ENCODE measurements at places on chromosomes 12 and 14.
A peak's percentile ranks its signal among the peaks of the same experiment; 100 is the strongest.

DNA sequence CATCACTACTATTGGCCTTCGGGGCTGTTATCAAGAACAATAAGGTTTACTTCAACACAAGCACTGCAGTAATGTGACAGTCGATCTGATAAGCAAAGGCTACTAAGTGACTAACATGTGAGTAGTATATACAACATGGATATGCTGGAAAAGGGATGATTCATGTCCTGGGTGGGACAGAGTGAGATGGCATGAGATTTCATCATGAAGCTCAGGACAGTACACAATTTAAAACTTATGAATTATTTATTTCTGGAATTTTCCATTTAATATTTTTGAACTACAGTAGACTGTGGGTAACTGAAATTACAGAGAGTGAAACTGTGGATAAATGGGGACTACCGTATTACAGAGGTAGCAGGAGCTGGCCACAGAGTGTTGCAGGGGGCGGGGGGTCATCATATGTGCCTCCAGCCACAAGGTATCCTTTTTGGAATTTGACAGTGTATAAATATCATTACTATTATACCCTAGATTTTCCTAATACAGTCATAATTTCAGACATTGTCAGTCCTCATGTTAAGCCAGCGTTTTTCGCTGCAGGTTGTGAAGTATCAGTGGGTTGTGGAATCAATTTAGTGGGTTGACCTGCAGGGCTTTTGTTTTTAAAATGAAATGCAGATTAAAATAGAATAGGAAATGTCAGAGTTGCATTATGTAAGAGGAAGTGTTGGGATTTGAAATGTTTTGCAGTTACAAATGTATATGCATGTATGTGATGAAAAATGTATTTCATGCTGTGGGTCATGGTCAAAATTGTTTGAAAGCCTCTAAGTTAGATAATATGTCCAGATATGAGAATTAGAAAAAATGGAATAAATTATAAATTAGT, 148.0 kb upstream of the NUDT4 start:
- DNase-seq = no peak

- DNase-seq = no peak
Observed at GRCh38 chr12:52145228-52146088, 46.4 kb downstream of the KRT80 start.

GRCh38 chr12:6370576-6370935, 4.8 kb downstream of the SCNN1A start:
- no peak for DNase-seq

- peak; percentile 5 for DNase-seq
Observed at GRCh38 chr12:128259556-128260070, 7.4 kb upstream of the TMEM132C start.

DNA sequence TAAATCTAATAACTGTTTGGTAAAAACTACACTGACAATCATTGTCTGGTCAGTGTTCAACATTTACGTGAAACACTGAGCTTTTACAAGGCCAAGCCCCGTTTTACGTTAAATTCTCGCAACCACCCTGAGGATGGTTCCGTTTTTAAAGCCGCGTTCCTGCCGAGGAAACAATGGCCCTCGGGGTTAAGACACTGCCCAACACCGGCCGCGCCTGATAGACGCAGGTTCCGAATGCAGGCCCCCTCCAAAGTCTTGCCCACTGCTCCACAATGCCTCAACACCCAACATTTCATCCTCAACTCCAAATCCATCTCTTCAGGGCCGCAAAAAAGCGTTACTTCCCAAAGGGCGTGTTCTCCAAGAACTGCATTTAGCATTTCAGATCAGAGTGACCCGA, 953 bp upstream of the SNRPF start:
- DNase-seq = no peak

DNA sequence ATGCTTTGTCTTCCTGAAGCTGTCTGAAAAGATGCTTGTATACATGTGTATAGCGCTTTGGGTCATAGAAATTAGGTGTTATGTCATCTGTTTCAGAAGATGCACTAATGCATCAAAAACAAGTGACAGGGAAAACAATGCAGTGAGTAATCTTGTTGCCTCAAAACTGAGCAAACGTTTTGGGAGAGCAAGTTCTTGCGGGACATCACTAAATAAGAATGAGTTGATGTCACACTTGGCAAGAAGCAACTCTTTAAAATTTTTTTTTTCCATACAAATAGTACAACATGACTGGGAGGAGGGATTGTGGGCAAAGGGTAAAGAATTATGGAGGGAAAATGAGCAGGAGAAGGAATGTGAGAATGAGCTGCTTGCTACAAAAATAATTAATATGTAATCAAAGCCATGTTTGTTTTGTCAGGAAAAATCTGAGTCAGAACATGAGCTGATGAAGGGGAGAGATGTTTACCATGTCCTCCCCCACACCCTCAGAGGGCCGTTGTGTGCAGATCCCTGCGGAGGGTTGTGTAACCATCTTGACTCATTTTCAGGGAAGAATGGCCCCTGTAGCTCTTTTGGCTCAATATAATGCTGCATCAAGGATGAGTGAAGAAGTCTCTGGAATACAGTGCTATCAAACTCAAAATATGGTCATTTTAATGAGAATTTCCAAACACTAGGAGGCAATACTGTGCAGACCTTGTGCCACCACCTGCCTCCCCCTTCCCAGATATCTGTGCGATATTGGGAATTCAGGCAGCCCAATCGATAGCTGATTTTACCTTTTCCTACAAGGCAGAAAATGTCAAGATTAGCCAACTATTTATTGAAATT, 41.4 kb downstream of the BORCS5 start:
- no peak for DNase-seq

DNA sequence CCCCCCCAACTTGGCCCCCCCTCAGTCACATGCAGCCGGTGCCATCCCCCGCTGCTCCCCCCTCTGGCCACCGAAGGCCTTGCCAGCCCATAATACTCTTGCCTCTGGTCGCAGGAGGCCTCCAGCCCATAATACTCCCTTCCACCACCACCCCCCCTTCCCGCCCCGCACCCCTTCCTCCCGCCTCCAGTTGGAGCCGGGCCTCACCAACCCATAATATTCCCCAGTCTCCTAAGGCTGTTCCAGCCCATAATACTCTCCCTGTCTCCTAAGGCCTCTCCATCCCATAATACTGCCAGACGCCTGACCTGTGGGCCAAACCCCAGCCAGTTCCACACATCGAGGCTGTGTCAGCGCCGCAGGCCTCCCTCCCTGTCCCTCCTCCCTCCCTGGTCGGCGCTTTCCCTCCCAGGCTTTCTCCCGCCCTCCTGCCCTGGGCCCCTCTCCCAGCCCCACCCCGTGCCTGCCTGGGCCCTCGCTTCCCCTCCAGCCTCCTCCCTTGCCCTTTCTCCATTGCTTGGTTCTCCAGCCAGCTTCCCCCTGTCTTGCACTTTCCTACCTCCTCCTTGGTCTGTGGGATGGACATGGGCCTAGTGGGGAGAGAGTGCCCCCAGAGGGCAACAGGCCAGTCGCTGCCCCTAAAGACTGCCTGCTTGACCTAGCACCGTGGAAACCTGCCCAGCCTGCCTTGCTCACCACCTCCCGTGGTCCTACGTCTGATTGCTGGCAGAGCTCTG, 6.8 kb upstream of the CHD4 start:
- DNase-seq = peak; percentile 70

DNA sequence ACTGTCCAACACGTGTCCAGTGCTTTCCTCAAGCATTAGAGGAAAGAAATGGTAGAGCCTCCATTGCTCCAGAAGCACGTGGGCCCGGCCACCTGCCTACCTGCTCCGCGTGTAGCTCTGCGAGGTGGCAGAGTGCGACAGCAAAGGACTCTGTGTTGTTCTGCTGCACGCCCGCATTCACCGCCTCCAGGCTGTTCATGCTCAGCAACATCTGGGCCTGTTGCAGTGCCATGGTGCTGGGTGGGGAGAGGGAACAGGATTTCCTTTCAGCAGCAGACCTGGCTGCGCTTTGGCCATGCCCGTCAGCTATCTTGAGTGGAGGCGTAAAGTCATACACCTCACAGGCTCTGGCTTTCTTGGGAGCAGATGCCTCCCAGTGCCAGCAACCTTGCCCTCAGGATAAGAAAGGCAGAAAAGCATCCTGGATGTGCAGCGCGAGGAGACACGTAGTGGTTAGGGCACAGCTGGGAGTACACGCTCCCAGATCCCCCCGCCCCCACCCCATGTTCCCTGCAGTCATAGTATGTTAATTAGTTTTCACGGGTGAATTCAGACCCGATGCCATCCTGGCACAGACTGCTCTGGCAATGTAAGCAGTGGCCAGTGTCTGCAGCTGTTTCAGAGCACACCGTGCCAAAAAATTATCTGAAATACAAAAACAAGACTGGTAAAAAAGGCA, 25.1 kb downstream of the ANAPC5 start:
- DNase-seq = no peak

DNA sequence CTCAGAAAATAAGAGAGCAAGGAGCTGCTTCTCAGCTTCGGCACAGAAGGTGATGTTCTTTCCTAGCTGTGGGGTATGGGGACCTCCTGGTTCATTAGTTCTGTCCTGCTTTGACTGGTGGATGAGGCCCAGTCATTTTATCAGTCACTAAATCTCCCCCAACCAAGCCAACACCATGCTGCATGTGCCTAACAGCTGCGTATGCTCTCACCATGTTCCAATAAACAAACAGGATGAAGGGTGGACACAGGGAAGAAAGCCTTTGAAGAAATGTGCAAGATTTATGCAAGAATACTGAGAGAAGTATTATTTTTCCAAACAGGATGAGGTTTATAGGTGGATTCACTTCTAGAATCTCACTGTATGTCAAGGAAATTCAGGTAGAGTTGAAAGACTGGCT, 156.2 kb downstream of the TMEM132C start:
- DNase-seq = no peak

DNA sequence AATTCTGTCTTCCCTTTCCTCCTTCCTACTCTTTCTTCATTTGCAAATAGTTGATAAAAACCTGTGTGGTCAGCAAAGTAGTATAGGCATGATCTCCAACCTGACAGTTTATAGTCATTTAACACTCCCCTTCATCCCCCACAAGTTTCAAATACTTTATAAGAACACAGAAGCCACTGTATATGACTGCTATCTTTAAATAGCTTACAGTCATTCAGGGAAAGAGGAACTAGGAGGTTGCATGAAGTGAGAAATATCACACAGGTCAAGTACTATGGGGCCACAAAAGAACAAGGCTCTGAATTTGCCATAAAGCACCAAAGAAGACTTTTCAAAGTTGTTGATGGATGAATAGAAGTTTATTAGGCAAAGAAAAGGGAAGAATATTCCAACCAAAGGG, 431.3 kb downstream of the NPAS3 start:
- no peak for DNase-seq

GRCh38 chr12:119594772-119595445, 1.3 kb downstream of the TMEM233 start:
- no peak for DNase-seq

GRCh38 chr14:33551963-33552362, 398.9 kb downstream of the EGLN3 start:
- DNase-seq = no peak

GRCh38 chr12:92143258-92143657, 2.4 kb downstream of the BTG1 start:
- no peak for DNase-seq

GRCh38 chr12:27236498-27236897, 7.6 kb upstream of the STK38L start:
- no peak for DNase-seq

DNA sequence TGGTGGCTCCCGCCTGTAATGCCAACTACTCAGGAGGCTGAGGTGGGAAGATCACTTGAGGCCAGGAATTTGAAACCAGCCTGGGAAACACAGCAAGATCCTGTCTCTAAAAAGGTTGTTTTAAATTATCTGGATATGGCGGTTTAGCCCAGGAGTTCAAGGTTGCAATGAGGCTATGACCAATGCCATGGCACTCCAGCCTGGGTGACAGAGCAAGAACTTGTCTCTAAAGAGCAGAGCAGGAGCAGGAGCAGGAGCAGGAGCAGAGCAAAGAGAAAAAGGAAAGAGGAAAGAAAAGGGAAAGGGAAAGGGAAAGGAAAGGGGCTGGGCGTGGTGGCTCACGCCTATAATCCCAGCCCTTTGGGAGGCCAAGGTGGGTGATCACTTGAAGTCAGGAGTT, 15.1 kb downstream of the DCP1B start:
- no peak for DNase-seq

DNA sequence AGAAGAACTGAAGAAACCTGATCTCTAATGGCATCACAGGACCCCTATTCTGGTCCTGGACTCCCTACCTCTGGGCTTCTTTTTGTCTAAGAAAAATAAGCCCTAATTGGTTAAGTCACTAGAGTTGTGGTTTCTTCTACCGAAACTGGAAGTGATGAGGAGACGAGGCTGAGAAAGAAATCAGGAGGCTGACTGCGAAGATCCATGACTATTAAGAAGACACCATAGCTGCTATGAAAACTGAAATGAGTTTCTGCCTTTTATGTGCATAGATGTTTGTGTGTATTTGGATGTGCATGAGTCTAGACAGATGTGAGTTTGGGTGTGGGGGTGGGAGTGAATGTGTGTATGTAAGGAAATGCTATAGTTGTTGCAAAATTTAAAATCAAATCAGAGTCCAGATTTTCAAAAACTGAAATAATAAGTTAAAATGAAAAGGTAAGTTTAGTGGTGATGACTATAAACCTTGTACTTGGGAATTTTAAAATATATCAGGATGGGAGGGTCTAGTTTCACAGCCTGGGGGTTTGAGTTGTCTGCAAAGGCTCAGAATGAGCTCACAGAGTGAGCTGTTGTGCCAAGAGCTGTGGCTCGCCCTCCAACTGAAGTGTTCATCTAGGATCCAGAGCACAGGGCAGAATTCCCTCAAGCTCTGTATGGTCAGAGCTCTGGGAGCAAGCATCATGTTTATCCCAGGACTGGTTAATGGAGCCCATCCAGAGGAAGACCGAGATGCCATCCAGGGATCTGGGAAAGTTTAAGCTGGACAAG, 94.9 kb downstream of the VCPKMT start:
- DNase-seq = no peak

DNA sequence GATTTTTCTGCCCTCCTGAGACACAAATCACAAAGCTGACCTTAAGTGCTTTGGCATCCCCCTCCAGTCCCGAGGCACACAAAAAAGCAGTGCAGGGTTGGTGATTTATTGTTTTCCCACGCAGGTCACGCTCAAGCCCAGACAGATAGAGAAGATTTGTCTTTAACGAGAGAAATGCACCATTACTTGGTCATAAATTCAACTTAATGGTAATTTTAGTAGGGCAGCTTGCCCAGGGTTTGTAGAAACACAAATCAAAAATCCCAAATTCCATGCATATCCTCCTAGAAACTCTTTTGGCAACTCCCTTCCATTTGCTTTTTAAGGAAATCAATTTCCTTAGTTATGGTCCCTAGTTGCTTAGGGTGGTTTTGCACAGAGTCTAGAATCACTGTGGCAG, 132.6 kb downstream of the IGF1 start:
- no peak for DNase-seq

- DNase-seq = no peak
Observed at GRCh38 chr14:53715193-53715721, 241.4 kb downstream of the BMP4 start.

DNA sequence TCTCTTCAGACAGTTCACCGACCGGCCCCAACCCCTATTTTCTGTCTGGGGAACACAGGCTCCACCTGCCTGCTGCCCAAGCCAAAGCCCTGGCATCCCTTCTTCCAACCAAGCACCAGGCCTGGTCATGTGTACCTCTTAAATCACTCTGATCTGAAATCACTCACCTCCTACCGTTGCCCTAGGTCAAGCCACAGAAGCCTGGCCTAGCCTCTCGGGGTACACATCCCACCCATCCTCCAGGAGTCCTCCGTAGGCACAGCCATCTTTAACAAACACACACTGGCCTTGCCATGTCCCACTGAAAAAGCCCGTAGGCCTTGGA, 81.8 kb downstream of the IRF2BPL start:
- no peak for DNase-seq

- no peak for DNase-seq
Observed at GRCh38 chr12:98646294-98647090, 1.4 kb downstream of the APAF1 start.

GRCh38 chr14:63322472-63322871, 3.7 kb upstream of the GPHB5 start:
- DNase-seq = no peak

GRCh38 chr12:47087088-47087688, 7.4 kb upstream of the AMIGO2 start:
- peak; percentile 32 for DNase-seq
